ENCODE measurements at places on chromosomes 3 and 15. TPM values are rescaled to one million over a fixed set of nuclear protein-coding genes. Genes with fewer than 3 reads are reported as not detected.
A peak's percentile ranks its signal among the peaks of the same experiment; 100 is the strongest.

- no peak for DNase-seq
Observed at GRCh38 chr3:171013822-171014748, 12.4 kb downstream of the SLC2A2 start.

GRCh38 chr15:43029476-43029875 is 76.4 kb downstream of the UBR1 start:
- DNase-seq = no peak

DNA sequence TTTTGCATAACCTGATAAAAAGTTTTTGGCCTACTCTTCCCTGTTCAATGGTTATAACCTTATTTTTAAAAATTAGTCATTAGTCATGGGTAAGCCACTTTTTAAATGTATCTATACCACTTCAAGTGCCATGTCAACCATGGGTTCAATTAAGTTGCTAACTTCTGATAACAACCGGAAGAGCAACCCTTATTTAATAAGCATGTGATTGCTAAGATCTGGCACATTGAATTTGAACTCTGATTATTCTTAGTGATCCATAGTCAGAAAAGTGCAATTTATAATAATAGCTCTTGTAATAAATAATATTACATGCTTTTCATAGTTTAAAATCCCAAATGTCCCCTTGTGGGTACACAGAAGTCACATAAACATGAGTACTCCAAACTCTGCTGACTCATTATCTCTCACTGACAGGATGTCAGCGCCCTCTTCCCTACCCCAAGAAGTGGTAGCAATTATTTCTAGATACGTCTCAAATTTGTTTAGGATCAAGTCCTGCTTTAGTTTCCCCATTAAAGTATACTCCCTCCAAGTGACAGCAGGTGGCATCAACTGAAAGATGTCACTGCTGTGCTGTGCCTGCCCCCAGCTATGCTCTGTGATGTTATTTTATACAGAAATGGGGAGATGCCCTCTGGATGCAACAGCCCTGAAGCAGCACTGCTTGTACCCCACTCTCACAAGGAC is 18.6 kb downstream of the SAMD7 start:
- no peak for DNase-seq

DNA sequence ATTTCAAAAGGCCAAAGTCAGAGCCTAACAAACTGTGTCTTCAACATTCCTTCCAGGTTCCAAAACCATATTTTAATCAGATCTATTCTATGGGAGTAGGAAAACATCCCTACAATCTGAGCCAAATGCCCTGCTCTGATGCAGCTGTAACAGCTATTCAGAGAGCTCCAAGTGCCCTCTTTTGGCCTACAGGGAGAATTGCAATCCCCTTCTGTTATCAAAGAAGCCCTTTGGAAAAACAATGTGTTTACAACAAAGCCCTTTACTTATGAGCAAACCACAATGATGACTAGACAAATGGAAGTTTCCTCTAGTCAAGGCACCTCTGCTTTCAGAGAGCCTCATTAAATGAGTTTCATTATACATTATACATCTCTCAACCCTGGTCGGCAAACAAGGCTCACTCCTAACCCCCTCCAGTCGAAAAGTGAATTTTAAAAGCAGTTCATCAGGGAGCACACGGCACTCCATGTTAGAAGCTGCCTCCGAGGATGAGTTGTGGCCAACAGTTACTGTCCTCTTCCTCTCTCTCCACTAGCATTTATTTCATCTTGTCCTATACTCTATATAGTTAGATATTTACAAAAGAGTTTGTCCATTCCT is 42.6 kb upstream of the TMCO5A start:
- DNase-seq = peak; percentile 47

- DNase-seq = no peak
Observed at GRCh38 chr15:31157644-31158069, 56.1 kb upstream of the TRPM1 start.

GRCh38 chr15:64949383-64950186 is 37.9 kb downstream of the ANKDD1A start:
- no peak for DNase-seq

DNA sequence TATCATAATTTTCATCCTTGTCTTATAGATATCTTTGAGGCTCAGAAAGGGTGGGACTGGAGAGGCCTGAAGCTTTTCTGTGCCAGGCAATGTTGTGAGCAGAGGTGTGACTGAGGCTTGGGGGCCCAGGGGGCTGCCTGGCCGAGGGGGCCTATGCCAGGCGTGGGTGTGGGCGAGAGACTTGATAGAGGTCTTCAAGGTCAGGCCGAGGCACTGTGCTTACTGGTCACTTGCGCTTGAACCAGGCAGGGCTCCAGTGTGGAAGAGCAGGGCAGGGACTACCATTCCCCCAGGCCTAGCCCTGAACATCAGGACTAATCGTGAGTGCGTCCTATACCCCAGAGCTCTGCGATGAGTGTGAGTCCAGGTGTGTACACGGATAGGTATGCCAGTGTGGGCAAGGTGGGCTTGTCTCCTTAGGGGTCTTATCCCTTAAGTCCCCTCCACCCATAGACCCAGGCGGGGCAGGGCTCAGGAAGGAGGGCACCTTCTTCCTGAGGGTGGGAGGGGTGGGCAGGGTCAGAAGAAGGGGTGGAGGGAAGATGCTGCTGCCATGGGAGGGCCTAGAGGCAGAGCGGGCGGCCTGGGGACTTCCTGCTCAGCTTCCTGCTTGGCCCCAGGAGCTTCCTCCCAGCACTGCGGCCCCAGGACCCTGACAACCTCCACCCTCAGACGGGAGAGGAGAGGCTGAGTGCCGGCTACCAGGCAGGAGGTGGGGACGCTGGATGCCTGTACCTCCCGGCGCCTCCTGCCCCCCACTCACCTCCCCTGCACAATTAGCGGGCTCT is 84.7 kb downstream of the LINGO1 start:
- DNase-seq = no peak

GRCh38 chr3:151439652-151440125 is 21.2 kb downstream of the IGSF10 start:
- DNase-seq = peak; percentile 51

- no peak for DNase-seq
Observed at GRCh38 chr3:102398666-102399065, 36.1 kb upstream of the ZPLD1 start.

DNA sequence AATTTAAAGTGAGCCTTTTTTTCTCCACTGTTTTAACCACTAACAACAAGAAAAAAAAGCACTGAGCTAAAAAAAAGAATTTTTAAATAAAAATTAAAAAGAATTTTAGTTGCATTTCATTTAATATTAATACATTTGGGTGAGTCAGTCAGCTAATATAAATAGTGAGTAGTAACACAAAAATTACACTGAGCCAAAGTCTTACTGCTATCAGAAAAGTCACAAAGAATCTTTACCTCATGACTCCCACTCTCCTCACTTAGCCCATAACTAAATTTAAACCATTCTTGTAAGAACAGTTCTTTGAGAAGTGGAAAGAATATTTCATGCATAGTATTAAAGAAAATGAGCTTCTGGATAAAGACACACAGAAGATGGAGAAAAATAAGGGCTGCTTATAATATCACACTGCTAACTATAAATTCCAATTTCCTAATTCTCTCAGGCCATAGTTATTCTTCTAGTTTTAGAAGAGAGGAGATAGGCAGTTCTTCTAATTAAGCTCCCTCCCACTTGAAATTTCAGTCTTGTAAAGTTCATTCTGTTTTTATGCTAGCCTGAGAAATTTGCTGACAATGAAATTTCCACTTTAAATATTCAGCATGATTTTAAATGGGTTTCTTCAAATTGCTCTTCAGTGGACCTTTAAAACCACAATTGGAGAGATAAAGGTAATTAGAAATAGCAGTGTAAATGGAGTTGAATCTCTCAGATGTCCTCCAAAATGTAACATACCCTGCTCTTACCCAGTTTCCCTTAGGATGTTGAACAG is 17.6 kb downstream of the SHQ1 start:
- no peak for DNase-seq

GRCh38 chr3:117874904-117875874 is 1159.5 kb downstream of the IGSF11 start:
- DNase-seq = no peak

DNA sequence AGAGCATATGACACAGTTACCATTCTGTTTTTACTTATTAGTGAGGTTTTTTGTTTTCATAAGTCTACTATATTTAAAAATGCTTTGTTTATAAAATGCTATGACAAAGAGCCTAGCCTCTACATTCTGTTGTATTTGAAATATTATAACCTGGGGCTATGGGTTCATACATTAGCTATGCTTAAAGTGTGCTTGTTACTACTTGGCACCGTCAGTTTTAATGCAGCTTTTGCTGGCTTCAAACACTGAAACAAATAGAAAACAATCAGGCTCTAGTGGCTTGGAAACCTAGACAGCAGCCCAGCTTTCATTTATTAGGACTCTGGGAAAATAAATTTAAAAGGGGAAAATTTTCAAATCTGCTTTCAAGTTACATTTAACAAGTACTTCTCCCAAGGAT is 635.9 kb downstream of the CADM2 start:
- DNase-seq = no peak

- DNase-seq = peak; percentile 4
Observed at GRCh38 chr15:78212546-78213424, 21.6 kb downstream of the ACSBG1 start.

GRCh38 chr3:115022199-115022598 is 124.9 kb downstream of the ZBTB20 start:
- no peak for DNase-seq

DNA sequence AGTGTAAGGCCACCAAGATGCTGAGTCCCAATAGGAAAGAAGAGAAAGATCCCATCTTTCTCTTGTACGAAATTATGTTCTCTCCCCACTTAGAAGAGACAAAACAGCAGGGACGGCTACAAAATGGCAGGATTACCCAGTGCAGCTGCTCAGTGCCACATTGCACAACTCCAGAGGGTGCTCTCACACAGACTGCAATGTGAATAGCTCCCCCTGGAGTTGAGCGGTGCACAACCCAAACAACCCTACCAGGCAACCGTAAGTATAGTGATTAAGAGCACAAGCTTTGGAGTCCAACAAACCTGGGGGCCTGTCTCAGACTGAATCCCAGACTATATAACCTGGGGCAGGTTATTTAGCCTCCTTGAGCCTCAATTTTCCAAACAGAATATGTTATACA is 3.1 kb upstream of the BHLHE40 start:
- peak; percentile 89 for DNase-seq

GRCh38 chr3:70849911-70850699 is 537.7 kb upstream of the MDFIC2 start:
- DNase-seq = peak; percentile 53

DNA sequence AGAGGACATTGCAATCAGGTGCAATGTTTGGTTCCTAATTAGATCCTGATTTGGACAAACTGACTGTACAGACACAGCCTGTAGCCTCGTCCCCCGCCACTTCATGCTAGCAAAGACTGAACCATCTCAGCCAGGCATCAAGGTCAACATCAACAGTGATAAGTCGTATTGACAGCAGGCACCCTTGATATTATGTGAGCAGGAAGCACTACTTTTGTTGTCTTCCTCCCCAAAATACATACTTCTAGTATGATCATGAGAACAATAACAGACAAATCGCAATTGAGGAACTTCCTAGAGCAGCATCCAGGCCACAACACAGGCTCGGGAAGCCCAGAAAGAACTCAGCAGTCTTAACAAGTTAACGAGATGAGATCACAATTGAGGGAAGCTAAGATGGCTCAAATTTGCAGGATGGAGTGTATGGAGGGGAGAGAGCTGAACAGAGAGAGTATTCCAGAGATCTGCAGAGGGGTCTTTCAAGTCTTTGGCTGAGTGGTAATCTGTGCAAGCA is 20.4 kb downstream of the TGM5 start:
- no peak for DNase-seq

- DNase-seq = no peak
Observed at GRCh38 chr15:77830051-77830468, 197.3 kb upstream of the LINGO1 start.

DNA sequence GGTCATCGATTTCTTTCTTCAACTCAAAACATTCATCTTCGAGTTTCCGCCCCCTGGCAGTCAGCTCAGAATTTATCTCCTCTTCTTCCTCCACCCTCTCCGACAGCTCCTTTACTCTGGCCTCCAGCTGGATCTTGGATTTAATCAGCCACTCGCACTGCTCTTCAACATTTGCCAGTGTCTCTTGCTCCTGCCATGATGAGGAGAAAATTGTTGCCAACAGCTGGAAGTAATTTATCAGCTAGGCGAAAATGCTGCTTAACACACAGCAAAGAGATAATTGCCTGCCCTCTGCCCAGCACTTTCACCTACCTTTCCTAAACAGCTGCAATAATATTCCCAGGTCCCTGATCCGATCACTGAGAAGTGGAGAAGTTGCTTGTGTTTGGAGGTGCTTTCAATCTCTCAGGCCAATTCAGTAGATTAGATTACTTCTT is 69.3 kb downstream of the MYH15 start:
- no peak for DNase-seq

GRCh38 chr3:196617256-196617655 is 22.2 kb upstream of the NRROS start:
- DNase-seq = no peak

- no peak for DNase-seq
Observed at GRCh38 chr3:131735544-131735943, 232.8 kb upstream of the MRPL3 start.

GRCh38 chr3:14330508-14330907 is 71.9 kb upstream of the SLC6A6 start:
- DNase-seq = no peak

GRCh38 chr3:36826240-36826639 is 61.9 kb upstream of the DCLK3 start:
- DNase-seq = no peak

GRCh38 chr3:37124435-37124834 is 49.9 kb downstream of the LRRFIP2 start:
- no peak for DNase-seq

- DNase-seq = no peak
Observed at GRCh38 chr3:62607287-62608029, 234.1 kb upstream of the FEZF2 start.

GRCh38 chr3:62669161-62669560 is 206.1 kb downstream of the CADPS start:
- DNase-seq = no peak

Gene VEPH1
- total RNA-seq = not detected

Gene NEK11
- 5.8 TPM for total RNA-seq

Gene CLDN16
- 0.78 TPM for total RNA-seq

Gene ECE2
- total RNA-seq = not detected

Gene SLC28A2
- total RNA-seq = not detected

Gene PEAK1
- 2.9 TPM for total RNA-seq

Gene DLEC1
- not detected for total RNA-seq

Gene SCAMP5
- 0.43 TPM for total RNA-seq

Gene CKMT1B
- 2.4 TPM for total RNA-seq

Gene SMAD3
- 12.3 TPM for total RNA-seq

Gene ARGFX
- total RNA-seq = not detected

Gene PIGZ
- total RNA-seq = 0.17 TPM

Gene KIF15
- 14.3 TPM for total RNA-seq

Gene PPARG
- 19.4 TPM for total RNA-seq
